Stimulated activated CD8-positive, alpha-beta memory T cell treated with anti-CD3 and anti-CD28 coated beads, Interleukin-15, amount 100 ng/mL, for 4 hours (primary cell): ENCODE measurements at places on chromosomes 7 and 10.

DNA sequence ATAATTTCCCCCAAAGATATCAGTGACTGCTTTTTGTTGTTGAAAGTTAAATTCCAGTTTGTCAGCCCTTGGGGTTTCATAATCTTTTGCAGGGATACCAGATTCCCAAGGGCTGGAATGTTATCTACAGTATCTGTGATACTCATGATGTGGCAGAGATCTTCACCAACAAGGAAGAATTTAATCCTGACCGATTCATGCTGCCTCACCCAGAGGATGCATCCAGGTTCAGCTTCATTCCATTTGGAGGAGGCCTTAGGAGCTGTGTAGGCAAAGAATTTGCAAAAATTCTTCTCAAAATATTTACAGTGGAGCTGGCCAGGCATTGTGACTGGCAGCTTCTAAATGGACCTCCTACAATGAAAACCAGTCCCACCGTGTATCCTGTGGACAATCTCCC is 3.2 kb downstream of the CYP26A1 start:
- DNase-seq: no peak

DNA sequence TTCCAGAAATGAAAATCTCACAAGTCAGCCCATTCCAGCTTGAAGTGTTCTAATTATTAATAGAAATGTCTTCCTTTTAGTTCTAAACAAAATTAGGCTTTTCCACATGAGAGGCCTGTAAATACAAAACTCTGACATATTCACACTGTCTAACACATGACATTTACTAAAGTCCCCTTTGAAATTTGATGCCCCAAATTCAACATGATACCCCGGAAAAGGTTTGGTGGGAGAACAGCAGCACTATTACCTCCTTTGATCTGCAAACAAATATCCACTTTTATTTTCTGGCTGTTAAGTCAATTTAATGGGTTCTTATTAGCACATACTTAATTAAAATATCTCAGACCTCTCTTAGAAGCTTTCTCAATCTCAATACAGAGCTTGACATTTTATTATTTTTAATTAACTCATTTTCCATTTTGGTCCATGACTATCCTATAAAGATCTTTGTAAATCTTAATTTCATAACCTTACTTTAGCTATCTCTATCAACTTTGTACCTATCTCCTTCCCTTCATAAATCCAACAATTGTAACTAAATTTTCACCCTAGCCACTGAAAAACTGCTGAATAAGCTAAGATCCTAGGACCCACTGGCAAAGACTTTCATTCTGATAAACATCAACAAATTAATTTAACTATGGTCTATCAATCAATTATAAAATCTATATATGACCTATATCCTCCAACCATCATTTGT is 63.2 kb downstream of the USP6NL start:
- no peak for DNase-seq

DNA sequence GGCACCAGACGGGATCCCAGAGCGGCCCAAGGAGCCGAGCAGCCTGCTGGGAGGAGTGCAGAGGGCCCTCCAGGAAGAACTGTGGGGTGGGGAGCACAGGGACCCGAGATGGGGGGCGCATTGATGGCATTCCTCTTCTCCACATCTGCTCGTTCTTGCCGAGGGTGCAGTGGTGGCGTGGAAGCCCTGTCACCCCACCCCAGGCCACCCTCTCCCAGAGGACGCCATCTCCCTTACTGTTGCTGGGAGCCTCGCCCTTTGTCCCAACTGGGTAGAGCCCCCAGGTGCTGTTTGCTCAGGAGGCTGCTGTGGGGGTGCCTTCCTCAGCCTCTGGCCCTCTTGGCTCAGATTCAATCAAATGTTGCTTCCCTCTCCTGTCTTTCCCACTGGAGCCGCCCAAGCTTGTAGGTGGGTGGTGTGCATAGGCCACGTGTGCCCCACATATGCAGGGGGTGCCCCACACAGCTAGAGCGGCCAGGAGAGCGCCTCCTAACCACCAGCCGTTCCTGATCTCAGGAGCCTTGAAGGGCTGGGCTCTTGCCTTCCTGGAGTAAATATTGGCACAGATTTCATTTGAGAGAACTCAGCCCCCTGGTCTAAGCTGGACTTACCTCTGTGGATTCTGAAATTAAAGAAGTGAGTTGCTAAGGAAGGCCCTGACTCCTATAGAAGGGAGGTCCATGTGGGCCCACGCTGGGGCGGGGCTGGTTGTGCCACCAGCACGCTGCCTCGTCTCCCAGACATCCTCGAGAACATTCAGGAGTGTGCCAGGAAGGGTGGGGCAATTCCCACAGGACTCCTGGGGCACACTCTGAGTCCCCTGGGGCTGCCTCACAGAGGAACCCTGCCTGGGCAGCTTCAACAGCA is 39.2 kb downstream of the ZNF467 start:
- no peak for DNase-seq

DNA sequence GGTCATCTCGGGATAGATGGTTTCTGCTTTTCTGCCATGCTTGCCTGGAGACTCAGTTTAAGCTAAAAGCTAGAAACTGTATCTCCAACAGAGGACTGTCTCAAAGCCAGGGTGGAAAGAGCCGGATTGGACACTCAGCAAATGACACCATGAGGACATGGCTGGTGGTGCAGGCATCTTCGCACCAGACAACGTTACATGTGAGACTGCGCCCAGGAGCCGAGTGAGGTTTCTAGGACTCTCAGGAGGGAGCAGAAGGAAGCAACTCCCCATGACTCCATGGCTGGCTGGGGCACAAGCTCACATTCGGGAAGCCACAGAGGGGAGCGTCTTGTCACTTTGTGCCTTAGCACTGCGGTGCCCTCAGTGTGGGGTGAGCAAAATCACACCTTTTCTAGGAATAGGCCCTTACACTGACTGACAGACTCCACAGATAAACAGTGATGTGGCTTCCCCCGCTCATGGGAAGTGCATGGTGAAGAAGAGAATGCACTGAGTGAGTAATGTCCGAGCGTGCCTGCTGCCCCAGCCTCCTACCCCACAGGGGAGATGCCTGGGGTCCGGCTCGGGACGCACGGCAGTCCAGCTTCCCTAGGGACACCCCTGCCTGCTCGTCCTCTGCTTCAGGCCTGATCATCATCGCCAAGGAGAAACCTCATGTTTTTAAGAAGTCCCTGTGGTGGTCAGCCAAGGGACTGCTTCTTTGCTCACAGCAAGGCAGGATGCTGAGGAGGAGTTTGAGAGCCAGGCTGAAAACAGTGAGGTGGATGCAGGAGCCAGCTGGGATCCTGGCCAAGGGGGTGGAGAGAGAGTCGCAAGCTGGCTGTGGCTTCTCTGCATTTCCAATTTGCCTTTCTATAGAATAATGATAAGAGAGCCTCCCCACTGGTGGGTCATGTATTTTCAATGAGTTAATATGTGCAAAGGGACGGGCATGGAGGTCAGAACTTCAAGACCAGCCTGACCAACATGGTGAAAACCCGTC is 52.2 kb upstream of the FXYD4 start:
- no peak for DNase-seq

DNA sequence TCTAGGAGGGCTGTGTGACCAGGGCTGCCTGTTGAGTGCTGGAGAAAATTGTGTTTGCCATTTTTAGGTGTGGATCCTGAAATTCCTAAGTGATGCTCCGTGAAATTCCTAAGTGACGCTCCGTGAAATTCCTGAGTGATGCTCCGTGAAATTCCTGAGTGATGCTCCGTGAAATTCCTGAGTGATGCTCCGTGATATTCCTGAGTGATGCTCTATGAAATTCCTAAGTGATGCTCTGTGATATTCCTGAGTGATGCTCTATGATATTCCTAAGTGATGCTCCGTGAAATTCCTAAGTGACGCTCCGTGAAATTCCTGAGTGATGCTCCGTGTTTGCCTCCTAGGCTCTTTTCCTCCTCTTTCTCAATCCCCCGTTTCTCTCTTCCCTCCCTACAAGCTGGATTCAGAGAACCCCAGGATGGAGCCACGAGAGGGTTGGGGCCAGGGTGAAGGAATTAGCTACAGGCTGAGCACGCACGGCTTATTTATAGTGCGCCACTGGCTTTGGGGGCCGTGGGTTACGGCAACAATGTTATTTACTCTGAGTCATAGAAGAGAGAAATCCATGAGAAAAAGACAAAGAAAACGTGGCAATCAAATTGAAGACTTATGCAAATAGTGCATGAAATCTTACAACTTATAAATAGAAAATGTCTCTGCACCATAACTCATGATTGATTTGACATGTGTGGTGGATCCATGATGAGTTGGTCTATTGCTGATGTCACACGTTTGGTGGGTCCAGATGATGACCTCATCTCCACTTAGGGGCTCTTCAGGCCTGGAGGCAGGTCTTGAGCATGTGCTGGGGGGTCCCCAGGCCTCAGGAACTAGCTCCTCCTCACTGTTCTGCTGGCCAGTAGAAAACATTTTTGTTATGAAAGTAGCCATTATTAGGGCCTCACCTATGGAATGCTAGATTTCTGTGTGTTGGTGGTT is 224.6 kb downstream of the WDR37 start:
- DNase-seq: no peak

GRCh38 chr10:77500754-77501151 is 136.9 kb downstream of the KCNMA1 start:
- DNase-seq: no peak

DNA sequence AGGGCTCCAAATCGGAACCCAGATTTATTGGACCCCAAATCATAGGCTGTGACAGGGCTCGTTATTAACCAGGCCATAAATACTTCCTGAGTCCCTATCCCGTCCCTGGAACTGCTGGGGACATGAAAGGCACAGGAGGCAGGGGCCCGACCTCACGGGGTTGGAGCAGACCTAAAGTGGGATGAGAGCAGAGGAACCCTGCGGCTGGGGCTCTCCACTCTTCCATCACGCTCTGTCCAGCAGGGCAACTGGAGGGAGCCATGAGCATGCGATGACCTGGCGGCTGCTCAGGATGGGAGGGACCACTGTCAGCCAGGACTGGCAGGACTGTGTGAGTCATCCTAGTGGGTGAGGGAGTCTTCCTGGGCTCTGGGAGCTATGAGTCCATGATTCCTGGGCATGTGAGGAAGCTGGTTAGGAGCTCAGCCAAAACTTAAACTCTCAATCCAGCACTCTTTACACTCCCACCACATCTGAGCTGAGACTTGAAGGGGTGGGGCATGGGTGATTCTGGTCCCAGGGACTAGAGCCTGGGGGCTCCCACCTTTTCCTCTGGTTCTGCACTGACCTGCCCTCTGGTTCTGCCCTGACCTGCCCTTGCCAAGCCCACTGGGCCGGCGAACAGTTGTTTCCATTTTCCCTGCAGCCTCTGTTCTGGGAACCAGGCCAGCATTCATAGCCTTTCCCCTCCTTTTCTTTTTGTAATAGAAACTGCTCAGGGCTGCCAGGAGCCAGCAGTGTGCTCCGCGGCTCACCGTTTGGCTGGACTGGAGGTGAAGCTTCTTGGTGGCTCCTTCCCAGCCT is 47.1 kb downstream of the SYPL1 start:
- DNase-seq: no peak

DNA sequence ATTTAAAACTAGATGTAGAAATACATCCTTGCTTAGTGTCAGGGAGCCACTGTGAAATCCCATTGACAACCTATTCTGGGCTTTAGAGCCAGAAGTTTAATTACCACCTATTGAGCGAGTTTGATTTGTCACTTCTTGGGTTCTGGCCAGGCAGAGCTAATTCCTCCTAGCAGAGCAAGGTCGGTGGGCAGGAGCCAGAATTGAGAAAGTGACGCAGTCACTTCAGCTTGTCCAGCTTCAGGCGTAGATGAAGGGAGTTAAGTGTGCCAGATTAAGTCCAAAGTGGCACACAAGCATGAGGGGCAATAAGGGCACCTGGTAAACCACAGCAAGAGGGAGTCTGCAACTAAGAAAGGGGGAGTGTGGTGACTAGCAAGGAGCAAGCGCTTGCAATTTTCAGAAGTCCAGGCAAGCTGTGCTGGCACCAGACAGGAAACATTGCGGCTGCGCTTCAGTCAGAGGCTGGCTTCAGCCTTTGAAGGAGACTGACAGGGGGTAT is 119.4 kb downstream of the ST7 start:
- DNase-seq: no peak
